ENCODE measurements at places on chromosomes 1 and 21.

- DNase-seq: peak; percentile 40
These were observed 28.2 kb upstream of the SLC30A1 start for GRCh38 chr1:211606914-211607753.

DNA sequence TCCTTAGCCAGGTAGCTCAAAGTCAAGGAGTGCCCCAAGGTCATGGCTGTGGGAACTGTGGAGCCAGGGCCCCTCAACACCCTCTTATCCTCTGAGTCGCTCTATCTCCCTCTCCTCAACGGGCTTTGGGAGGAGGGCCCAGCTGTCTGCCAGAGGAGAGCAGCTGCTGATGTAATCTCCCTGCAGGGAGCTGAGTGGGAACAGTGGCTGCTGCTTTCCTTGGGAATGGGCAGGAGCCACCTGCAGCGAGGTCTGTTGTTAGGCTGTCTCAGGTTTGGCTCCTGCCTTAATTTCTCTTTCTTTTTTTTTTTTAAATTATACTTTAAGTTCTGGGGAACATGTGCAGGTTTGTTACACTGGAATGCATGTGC, 58.8 kb upstream of the MAP1LC3C start:
- no peak for DNase-seq

DNA sequence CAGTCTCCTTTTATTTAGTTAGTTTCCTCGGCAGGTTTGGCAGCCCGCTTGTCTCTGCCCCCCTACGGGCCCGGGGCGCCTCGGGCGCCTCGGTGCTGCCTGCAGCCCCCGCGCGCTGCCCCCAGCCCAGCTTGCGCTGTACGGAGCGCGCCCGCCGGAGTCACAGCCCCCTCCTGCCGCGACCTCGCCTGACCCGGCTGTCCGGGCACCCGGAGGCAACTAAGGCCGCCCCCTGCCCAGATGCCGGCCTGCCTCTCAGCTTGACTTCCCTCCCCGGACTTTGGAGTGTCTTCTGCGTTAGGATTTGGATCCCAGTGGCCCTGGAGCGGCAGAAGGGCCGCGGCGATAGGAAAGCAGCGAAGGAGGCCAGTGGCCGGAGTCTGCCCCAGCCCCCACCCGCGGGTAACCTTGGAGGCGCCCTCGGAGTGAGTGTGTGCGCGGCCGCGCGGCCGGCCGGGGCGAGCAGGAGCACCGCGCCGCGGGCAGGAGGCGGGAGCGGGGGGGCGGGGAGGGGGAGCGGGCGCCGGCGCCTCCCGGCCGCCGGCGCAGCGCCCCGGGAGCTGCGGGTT, 7.6 kb downstream of the CDKN2C start:
- DNase-seq: peak; percentile 47

DNA sequence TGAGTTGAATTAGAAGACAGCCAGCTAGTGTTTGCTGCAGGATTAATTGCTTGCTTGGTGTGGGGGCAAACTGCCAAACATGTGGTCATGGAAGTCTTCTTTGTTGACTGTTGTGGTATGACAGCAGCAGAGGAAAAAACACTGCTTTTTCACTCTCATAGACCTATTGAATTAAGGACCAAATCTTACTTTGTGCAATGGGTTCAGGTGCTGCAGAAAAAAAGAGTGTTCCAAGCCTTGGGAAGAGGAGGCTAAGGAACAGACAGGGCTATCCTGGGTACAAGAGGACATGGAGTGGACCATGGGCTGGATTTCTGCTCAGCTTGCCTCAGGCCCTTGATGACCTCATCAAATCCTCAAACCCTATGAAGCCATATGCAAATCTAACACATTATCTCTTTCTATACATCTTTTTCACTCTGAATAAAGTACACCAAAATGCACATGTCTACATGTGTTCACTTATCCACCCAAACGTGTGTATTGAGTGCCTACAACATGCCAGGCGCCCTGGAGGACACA, 61.5 kb downstream of the SIPA1L2 start:
- no peak for DNase-seq

GRCh38 chr1:14777516-14778506, 179.3 kb downstream of the KAZN start:
- no peak for DNase-seq

- no peak for DNase-seq
These were observed 36.7 kb downstream of the PAPPA2 start for GRCh38 chr1:176499671-176500070.

DNA sequence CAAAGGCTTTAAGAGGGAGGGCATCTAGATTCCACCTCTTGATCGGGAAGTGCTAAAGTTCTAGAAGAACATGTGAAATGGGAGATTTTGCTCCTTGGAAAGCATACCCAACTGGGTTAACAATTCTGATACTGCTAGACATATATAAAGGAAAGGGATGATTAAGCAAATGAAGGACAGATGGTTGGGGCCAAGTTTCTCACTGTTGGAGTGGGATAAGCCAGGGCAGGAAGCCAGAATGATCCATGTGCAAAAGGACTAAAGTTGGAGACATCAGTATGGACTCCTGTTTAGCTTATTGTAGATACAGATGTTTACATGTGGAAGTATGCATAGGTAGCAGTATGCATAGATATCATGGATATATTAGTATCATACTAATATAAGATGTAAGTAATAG, 16.8 kb downstream of the PLA2G5 start:
- DNase-seq: no peak

- DNase-seq: no peak
These were observed 91.9 kb upstream of the KCNK2 start for GRCh38 chr1:214990619-214991018.

GRCh38 chr1:241998412-241998921, 431 bp downstream of the MAP1LC3C start:
- peak; percentile 67 for DNase-seq

- peak; percentile 49 for DNase-seq
These were observed 9.8 kb upstream of the CELSR2 start for GRCh38 chr1:109239409-109240068.

DNA sequence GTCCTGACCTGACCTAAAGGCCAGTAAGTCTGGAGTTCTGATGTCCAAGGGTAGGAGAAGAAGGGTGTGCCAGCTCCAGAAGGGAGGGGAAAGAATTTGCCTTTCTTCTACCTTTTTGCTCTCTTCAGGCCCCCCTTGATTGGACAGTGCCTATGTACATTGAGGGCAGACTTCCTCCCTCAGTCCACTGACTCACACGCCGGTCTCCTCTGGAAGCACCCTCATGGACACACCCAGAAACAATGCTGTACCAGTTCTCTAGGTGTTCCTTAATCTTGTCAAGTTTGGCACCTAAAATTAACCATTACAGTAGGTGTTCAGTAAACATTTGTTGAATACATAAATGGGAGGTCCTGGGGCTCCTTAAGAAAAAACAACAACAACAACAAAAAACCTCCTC, 51.0 kb upstream of the POU2F1 start:
- DNase-seq: no peak

DNA sequence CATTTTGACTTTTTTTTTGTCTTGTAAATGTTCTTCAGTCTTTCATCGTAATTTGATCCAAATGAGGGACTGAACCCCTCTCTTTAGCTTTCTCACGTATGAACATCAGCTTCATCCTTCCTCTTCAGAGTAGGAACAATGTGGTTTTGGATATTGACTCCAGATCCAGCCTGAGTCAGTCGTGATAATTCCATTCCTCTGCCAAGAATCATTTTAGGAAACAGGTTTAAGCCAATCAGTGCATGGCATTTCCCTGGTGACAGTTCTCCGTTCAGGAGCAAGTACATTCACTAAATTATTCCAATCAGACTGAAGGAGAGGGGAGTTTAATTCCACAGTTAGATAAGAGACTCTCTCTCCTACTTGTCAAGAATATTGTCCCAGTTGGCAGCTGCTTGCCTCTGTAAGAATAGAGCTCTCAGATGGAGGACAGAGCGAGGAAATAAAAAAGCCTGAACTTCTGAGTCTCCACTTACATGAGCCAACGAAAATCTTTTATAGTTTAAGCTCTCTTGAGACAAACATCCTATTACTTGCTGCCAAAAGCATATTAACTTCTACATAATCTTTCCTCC, 18.6 kb downstream of the RHOU start:
- no peak for DNase-seq

- no peak for DNase-seq
These were observed 5.0 kb upstream of the AHCYL1 start for GRCh38 chr1:109979489-109980091.

DNA sequence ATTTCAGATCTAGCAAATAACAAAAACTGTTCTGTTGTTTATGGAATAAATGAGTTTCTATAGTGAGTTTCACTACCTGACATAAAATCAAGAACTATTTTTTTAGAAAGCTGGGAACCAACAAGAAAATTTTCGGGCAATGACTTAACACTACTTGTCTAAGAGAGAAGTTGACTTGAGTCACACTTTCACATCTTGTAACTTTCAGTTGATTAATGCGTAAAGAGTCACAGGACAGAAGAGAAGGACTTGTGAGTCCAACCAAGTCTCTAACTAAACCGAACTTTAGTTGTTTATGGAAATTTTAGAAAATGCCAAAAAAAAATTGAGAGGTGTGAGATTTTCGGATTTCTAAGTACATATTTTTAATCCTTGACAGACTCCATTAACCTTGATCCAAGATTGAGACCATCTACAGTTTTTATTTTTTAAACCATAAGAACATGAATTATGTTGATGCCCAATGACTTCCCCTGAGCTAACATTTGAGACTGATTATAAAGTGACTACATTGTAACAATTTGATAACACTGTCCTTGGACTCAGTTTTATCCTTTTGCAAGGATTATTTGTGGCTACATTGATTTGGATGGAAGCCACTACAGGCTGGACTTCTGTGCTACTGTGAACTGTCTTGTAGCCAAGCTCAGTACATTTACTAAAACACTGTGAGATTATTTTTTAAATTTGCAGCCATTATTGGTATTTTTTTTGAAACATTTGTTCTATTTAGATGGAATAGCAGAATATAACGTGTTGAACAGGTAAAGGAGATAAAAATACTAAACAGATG, 284.0 kb downstream of the PTPRC start:
- no peak for DNase-seq

- no peak for DNase-seq
These were observed 68.2 kb downstream of the ZFYVE9 start for GRCh38 chr1:52210044-52210443.

DNA sequence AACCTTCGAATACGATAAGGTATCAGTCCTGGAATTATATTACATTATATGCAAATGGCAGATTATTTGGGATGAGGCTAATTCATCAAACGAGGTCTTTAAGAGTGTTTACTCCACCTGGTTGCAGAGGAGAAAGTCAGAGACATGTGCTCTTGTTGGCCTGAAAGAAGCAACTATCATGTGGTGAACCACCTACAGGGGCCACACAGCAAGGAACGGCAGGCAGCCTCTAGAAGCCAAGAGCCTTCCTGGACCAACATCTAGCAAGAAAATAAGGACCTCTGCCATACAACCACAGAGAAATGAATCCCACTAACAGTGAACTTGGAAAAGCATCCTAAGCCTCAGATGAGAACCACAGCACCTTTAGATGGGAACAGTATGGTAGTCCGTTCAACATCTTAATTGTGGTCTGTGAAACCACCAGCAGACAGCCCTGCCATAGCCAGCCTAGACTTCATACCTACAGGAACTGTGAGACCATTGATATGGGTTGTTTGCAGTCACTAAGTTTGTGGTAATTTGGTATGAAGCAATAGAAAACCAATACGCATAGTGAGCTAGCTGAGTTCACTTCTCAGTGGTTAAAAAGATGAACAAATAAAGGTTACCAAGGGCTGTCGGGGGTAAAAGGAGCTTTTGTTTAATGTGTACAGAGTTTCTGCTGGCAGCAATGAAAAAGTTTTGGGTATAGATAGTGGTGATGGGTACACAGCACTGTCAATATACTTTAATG, 345.7 kb upstream of the RUNX1 start:
- DNase-seq: no peak

- no peak for DNase-seq
These were observed 376.3 kb downstream of the KCNH1 start for GRCh38 chr1:210757677-210758076.

DNA sequence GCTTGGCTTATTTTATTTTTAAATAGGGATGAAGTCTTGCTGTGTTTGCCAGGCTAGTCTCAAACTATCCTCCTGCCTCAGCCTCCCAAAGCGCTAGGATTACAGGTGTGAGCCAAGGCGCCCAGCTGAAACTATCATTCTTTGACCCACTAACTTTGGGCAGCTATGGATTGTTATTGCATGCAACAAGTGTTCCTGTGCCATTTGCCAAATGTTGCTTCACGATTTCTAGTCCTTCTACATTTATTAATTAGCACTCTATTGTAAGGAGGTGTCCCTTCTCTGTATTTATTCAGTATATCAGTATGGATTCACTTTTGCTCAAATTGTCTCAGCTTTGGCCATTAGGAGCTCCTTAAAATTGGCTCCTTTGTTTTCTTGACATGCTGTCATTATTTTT, 36.4 kb downstream of the YTHDF2 start:
- no peak for DNase-seq

DNA sequence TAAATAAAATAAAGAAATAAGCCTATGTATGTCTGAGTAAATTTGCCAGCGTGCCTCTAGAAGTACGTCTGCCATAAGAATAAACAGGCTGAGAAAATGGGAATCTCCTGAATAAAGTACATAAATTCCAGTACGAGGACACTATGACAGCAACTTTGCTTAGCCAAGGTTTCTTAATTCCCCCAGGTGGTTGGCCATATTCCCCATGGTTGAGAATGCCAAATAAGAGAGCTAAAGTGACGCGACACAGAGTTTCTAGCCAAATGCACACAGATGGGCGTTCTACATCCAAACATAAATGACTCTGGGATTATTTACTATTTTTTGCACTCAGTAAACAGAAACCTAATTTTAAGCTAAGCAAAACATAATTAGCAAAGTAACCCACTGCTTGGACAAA, 19.5 kb downstream of the KCNH1 start:
- no peak for DNase-seq

GRCh38 chr1:3993619-3994375, 93.7 kb upstream of the C1orf174 start:
- no peak for DNase-seq

DNA sequence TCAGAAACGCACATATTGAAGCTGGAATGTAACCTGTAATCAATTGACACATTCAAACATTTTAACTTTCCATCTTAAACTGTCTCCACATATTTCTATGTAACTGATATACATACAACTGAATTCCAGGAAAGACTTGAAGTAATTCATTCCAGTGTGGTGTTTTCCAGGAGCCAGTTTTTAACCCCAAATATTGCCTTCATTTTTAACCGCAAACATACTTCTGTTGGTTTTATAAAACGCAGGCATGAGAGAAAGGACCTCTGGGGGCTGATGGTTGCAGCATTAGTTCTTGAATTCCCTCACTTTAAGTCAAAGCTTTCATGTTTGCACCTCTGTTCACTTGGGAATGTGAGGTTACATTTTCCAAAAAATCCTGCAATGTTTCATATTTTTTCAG, 204.1 kb downstream of the CRB1 start:
- no peak for DNase-seq
